NCI-H2029 (cell line): ENCODE measurements at places on chromosomes 1 and 21.

- DNase-seq: no peak
Measured at GRCh38 chr1:161182214-161182613, 4.9 kb upstream of the B4GALT3 start.

GRCh38 chr1:156848461-156849150 is 10.3 kb downstream of the INSRR start:
- DNase-seq: no peak

DNA sequence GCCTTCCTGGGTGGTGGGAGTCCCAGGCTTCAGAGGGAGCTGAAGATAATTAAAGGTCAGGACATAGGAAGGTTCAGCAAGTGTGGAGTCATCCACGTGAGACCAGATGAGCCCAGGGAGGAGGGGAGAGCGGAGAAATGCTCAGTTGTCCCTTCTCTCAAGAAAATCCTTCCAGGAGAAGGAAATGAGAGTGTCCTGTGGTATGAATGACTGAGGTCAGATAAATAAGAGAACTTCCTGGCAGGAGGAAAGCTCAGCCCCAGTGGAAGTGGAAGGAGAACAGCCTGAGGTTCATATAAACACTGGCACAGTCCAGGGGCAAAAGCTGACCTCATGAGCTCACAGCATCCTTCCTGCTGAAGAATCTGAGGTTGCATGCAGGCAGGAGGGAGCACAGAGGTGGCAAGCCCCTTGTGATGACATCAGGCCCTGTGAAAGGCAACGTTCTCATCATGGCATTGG is 97.6 kb downstream of the NAV1 start:
- DNase-seq: no peak

GRCh38 chr21:42540396-42540795 is 26.7 kb downstream of the SLC37A1 start:
- DNase-seq: no peak

- no peak for DNase-seq
Measured at GRCh38 chr1:42734201-42735035, 5.6 kb downstream of the CLDN19 start.

- DNase-seq: no peak
Measured at GRCh38 chr1:30851286-30851685, 57.3 kb downstream of the SDC3 start.
